ENCODE measurements at places on chromosomes 13 and 19.
A peak's percentile ranks its signal among the peaks of the same experiment; 100 is the strongest.

GRCh38 chr19:17079710-17080439 lies 4.3 kb downstream of the MYO9B start:
- peak; percentile 66 for DNase-seq

DNA sequence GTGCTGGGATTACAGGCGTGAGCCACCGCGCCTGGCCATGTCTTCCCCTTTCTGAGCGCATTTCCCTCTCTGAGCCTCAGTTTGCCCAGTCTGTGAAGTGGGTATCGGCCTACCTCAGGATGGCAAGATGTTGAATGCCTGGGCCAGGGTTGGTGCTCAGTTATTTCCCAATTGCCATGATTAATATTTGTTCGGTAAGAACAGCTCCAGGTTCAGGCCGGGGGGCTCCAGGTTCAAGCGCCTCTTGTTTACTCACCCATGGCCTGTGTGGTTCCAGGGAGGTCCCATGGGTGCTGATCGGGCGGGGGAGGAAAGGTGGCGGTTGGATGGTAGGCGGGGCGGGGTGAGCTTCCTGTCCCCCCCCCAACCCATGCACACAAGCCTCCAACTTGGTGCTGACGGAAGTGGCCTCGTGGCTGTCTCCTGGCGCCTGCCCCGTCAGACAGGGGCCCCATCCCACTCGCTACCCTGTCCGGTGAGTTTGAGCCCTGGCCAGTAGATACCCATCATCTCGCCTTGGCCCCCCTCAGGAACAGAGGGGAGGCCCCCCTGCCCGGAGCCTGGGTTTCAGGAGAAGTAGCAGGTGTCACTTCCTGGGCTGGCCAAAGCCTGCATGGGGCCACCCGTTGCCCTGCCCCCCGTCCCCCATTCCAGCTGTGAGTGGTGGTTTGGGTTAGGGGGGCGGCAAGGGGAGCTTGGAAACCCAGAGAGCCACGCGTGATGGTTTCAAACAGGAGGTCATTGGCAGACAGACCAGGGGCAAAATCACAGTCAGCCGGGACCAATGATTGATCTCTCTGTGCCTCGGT lies at the start of gene FCHO1:
Gene FCHO1, plus strand, starts transcription at position 375 of the 809 bp plus-strand sequence. CDS start 3,688 bp downstream, outside the sequence.
- DNase-seq, result peak; percentile 92

GRCh38 chr13:21242236-21242635 lies 65.8 kb downstream of the MRPL57 start:
- no peak for DNase-seq

DNA sequence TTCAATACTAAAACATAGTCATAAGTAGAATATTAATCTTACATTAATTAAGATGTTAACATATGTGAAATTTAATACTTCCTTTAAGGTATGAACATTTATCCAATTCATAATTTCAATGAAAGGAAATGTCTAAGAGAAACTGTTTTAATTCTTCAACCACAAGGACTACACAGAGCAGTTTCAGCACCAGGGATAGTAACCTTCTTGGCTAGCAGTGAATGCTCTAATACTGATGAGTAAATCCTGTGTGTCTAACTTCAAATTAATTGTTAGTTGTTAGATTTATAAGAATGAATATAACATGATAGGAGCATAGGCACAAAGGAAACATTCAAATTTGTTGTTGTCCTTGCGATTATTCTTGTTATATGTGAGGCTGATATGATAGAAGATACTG lies 15.6 kb upstream of the NBEA start:
- no peak for DNase-seq

- DNase-seq, result no peak
Observed at GRCh38 chr19:40256512-40256911, 28.6 kb downstream of the AKT2 start.

GRCh38 chr13:107144432-107144831 lies 576.5 kb upstream of the ARGLU1 start:
- no peak for DNase-seq

- no peak for DNase-seq
Observed at GRCh38 chr19:939439-939838, 13.6 kb downstream of the ARID3A start.

DNA sequence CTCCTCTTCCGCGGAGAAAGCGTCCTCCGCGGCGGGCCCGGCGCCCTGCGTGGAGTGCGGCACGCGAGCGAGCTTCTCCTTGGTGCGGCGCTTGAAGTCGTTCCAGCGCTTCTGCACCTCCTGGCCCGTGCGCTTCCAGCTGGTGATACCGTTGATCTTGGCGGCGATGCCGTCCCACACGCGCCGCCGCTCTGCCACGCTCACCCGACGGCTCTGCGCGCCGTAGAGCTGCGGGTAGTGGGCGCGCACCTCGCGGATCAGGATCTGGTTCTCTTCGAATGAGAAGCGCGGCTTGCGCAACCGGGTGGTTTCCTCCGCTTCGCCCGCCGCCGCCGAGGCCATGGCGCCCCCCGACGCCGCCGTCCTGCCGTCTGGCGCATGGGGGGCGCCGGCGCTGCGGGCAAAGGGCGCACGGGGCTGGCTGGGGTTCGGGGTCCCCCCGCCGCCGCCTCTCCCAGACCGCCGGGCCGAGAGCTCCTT lies 941 bp downstream of the MYPOP start:
- DNase-seq, result peak; percentile 25

DNA sequence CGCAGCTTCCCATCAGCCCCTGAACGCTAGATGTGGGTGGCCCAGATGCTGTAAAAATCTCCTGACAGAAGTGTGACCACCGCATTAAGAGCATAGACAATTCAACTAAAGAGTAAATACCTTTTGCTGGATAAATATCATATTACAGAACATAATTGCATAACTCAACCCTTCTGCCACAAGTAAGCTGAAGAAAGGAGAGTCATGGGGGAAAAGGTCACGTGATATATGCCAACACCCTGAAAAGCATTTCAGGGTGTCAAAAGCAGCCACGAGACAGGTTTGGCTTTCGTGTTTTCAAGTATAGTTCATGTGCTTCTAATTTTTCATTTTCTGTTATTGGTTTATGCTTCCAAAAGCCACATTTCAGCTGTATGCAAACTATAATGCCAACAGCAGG lies 71.3 kb downstream of the LHFPL6 start:
- DNase-seq, result no peak

DNA sequence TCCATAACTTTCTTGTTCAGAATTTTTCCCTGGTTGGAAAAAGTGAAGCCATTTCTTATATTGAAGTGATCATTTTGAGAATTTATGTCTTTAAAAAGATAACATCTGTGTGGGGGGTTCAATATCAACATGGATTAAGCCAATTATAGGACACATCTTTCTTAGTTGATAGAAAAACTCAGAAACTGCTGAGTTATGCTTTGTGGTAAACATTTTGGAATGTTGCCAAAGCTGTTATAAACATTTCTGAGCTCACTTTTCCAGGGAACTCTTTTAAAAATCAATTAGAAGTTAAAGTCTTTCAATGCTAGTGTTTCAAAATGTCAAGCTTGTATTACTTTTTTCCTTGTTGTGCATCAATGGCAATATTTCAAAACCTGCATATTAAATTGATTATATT lies 248.8 kb downstream of the DACH1 start:
- no peak for DNase-seq

GRCh38 chr13:77048681-77049080 lies 21.7 kb upstream of the FBXL3 start:
- no peak for DNase-seq

DNA sequence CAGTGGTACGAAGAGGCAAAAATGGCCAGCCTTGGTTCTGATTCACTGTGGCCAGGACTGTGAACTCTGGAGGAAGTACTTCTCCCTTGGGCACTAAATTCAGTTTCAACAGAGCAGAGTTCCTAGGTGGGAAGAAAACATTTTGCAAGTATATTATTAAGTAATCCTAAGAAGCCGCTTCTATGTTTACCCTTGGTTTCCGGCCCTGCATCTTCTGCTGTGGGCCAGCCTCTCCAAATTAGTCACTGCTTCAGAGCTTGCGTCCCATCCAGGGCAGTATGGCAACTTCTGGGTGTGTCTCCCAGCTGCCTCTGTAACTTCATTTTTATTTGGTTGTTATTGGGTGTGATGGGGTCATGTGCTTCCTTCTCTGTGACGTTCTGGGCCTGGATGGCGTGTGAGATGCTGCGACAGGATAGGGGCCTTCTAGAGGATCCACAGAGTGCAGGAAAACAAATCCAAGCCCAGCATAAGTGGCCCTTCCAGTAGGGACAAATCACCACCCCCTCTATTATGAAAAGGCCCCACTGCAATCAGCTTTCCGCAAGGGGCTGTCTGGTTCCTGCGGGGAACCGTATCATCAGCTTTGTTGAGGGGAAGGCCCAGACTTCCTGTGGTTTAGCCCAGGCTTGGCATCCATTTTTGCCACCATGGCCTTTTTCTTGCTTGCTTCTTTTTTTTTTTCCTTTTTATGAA lies 55.1 kb upstream of the C1QTNF9 start:
- DNase-seq, result peak; percentile 73
